Liver (tissue), 10 donors: ENCODE measurements at places on chromosomes 5 and 9. TPM values are rescaled to one million over a fixed set of nuclear protein-coding genes. Genes with fewer than 3 reads are reported as not detected.

GRCh38 chr9:106874031-106874430 lies 11.1 kb downstream of the ZNF462 start:
- no peak for DNase-seq

DNA sequence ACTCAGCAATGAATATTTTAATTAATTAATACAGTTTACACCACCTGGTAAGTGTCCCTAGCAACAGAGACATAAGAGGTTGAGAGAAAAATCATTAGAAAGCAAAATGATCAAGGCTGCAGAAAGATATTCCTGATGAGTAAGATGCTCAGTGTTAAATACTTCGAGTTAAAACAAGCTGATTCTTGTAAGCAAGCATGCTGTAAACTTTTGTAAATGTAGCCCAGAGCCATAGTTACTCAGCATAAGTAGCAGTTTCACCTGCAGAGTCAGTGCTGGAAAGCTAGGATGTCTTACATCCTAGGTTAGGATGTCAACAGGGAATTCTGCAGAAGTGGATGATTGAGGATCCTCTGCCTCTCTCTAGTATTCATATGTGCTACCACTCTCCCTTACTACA lies 4.2 kb downstream of the PRKACG start:
- DNase-seq: no peak

DNA sequence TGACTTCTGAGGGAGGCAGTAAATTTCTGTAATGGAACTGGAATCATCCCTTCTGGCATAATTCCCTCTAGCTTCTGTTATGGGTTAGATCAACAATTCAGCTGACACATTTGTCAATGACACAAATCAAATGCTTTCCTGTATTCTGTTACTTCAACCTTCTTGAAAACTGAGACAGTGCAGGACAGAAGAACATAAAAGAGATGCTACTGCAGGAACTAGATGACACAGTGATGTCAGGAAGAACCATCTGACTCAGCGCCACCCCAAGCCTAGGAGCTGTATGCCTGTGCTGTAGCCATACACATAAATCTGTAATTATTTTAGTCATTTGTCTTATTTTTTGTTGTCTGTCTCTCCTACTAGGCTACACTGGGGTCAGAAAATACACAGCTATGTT lies 18.2 kb upstream of the CEP120 start:
- DNase-seq: no peak

- no peak for DNase-seq
These were observed 4.7 kb downstream of the ADGRD2 start for GRCh38 chr9:124454791-124455443.

DNA sequence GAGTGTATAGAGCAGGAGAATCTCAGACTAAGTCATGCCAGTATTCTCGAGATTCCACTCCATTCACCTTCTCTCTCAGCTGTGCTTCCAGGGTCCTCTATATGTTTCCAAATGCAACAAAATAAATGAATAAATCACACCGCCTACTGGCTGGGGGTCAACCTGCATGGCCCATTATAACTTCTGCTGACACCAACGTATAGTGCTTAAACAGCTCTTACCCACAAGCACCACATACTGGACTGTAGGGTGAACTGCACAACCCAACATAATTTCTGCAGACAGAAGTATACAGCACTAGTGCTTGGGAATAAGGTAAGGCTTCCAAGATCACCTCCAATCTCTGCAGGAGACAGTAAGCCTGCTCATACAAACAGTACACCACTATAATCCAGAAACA lies 33.1 kb upstream of the HTR4 start:
- DNase-seq: no peak

DNA sequence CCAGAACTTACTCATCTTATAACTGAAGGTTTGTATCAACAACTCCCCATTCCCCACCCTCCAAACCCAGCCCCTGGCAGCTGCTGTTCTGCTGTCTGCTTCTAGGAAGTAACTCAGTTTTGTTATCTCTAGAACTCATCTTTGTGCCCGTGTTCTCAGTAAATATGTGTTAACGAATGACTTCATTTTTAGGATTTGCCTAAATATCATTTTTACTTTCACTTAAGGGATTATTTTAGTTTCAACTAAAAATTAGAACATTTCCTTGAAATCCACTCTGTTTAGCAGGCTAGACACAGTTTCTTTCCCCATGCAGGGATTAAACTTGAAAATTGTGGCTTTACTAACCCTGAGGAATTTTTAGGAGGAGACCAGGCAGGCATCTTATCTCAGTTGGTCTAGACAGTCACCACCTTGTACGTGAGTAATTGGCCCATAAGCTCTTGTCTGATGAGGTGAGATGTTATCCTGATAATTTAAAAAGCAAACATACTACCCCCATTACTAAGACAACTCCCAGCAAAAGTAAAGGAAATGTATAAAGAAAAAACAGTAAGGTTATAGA lies 68.2 kb upstream of the TNFAIP8 start:
- no peak for DNase-seq

- DNase-seq: no peak
These were observed 123.6 kb upstream of the PITX1 start for GRCh38 chr5:135157421-135158313.

DNA sequence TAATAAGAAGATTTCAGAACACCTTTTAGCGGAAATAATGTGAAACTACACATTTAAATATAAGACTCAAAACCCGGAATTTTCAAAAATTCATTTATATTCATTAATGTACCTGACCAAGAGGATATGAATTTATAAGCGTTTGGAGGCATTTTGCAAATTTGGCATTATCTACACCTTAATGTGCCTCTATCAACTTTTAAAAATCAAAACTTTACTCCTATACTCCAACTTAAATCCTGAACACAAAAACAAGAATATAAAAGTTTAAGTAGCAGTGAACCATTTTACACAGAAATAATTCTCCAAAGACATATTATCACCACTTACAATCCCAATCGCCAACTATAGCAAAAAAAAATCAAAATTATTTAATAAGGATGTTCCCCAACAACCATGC lies 3.9 kb downstream of the ZNF608 start:
- DNase-seq: no peak

- no peak for DNase-seq
These were observed 2.1 kb upstream of the MLLT3 start for GRCh38 chr9:20624201-20625002.

DNA sequence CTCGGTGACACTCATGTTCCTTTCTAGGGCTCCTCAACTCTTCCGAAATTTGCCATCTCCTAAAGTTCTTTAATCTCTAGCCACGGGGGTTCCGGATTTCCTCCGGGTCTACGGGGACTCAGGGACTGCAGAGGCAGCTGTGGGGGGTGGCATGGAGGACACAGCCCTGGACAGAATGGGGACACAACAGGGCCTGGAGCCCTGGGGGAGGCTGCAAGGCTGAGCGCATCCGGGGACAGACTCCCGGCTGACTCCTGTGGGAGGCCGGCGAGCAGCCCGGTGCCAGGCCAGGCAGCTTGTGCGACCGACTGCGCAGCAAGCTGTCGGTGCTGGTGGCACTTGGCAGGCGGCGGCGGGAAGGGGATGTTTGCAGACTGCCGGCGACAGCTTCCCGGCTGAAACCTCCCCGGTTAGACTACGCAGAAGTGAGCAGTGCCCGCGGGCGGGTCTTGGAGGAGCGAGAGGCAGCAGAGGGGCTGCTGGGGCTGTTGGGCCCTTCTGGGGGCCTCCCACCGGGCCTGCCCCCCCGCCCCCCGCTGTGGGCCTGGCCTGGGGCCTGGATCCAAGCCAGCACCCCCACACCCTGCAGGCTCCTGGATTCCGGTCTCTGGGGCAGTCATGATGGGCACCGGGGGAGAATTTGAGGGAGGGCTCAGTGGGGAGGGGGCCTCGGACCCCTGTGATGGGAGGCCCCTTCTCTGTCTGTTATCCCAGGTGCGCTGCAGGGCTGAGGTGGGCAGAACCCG lies 28.7 kb upstream of the UBAC1 start:
- DNase-seq: no peak

- no peak for DNase-seq
These were observed 148.5 kb downstream of the EPB41L4A start for GRCh38 chr5:112270299-112271293.

GRCh38 chr9:12784461-12785259 lies 9.8 kb downstream of the LURAP1L start:
- DNase-seq: no peak

DNA sequence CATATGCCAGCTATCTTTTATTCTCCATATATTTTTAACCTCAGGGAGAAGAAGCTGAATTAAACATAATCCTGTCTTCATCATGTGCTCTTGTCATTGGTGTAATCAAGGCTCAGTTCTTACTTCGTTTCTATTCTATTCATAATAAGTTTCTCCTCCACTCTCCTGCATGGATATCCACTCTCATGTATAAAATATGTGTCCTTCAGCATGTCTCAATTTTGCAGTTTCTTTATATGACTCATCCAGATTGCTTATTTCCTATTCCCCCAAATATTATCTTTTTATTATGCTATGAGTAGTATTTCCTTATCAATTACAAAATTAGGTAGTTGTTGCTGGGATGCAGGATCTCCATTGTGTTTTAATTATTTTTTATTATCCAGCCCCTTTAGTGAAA lies 643.7 kb upstream of the ACO1 start:
- no peak for DNase-seq

DNA sequence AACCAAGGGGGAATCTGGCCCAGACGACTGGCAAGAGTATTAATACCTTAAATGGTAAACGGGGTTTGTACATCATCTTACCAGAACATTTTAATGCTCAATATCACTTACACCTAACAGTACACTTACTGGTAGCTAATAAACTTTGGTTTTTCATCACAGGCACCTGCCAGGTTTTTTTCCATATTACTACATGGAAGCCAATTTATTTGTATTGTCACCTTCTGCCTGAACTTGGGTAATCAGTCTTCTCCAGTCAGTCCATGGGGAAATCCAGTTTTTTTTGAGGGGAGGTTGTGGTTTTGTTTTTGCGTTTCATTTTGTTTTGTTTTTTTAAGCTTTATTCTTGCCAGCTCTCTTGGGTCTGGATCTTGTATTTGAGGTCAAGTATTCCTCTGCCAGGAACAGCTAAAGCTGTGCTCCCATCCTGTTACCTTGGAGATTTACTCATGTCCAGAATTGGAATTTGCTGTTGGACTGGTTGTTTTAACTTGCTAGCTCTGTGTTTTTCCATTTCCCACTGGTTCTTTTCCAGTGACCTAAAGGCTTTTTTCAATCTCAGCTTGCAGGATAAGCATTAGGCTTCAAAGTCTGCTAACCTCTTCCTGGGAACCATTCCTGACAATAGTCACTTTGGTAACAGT lies 11.1 kb upstream of the NADK2 start:
- DNase-seq: no peak

DNA sequence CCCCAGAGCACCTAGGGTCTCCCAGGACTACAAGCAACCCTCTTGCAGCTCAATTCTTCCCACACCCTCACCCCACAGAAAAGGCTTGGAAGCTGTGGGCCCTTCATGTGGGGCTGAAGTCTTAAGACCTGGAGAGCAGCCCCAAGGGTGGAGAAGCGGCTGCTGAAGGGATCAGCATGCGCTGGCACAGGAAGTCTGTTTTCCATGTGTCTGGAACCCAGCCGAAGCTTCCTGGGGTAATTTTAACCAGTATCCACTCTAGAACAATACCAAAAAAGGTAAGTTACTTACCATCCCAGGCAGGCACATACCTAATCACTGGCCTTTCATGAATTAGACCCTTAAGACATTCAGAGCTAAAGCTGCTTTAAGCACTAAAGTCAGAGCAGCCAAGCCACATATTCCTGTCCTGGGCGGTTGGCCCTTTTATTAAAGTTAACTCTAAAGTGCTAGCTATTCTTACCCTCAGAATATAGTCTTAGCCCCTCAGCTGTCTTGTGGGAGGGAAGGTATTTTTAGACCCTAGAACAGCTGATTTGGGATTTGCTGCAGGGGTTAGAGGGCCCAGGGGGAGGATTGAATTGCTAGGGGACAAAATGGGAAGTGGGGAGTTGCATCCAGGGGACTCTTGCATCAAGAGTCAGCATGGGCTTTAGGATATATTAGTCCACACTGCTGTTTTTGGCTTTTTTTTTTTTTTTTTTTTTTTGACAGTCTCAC lies 6.9 kb downstream of the IL17B start:
- DNase-seq: no peak

DNA sequence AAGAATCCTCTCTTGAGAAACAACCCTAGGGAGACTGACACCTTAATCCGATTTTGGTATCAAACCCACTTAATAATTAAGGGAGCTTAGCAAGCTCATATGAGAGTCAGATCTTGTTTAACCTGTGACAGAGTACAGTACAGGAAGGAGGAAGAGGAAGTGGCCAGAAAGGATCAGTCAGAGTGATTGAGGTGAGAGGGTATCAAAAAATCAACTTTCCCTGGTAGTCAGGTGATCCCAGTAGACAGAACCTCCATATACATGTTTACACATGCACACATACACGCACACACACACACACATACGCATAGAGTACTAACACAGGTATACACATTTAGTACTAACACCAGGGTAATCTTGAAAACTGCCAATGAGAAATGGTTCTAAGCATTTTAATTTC lies 56.8 kb downstream of the GLIS3 start:
- DNase-seq: no peak

DNA sequence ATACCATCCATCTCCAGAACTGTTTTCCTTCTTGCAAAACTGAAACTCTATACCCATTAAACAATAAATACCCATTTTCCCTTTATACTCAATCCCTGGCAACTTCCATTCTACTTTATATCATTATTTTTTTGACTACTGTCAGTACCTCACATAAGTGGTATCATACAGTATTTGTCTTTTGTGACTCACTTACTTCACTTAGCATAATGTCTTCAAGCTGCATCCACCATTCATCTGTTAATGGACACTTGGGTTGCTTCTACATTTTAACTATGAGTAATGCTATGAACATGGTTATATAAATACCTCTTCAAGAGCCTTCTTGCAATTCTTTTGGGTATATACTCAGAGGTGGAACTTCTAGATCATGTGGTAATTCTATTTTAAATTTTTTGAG lies 11.6 kb upstream of the TYRP1 start:
- DNase-seq: no peak

TUSC1 gene
- 6.4 TPM for total RNA-seq

FGD3 gene
- total RNA-seq: 6.2 TPM

KIF4B gene
- total RNA-seq: 0.05 TPM

IFNK gene
- total RNA-seq: not detected

SPINK4 gene
- total RNA-seq: 0.70 TPM

DEPDC1B gene
- total RNA-seq: 26.3 TPM

HAND1 gene
- total RNA-seq: not detected

DMRTA1 gene
- 11.6 TPM for total RNA-seq

HARS2 gene
- 10.8 TPM for total RNA-seq

SLC34A3 gene
- not detected for total RNA-seq

ZNF883 gene
- total RNA-seq: 0.23 TPM

FOXD4L4 gene
- 0.05 TPM for total RNA-seq
